Naive thymus-derived CD4-positive, alpha-beta T cell (primary cell): ENCODE measurements at places on chromosomes 2 and 18.

- no peak for DNase-seq
These were observed 75.3 kb downstream of the HRH4 start for GRCh38 chr18:24535527-24536295.

DNA sequence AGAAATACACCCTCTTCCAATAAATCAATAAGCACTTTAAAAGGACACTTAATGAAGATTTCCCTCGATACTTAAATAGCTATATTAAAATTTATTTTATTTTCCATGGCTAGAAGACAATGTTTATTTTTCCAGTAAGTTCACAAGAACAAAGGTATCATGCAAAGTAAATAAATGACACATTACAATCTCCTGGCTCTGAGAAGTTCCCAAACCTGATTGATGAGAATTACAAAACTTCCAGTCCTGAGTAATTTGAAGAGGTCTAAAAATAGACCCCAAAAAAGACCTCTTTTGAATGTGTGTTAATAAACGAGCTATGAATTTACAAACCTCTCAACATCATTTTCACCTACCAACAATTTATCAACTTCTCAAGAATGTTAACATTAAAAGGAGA is 1.5 kb upstream of the PEX13 start:
- no peak for DNase-seq

DNA sequence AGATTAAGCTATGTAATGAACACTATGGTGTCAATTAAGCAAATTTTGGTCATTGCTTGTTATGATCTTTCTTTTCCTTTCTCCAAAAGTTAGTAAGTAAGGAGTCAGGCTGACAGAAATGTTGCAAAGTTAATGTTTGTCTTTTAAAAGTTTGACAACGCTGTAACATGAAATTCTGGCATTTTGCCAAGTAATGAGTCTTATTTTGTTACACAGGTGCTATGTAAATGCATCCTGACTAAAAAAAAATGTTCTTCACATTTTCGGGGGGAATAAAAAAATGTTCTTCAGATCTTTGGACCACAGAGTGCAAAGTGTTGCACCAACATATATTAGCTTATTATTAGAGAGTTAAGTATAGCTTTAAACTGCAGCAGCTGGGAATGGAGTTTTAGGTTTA is 54.8 kb upstream of the PROKR1 start:
- no peak for DNase-seq

- no peak for DNase-seq
These were observed 8.9 kb downstream of the BIN1 start for GRCh38 chr2:127097841-127098651.

DNA sequence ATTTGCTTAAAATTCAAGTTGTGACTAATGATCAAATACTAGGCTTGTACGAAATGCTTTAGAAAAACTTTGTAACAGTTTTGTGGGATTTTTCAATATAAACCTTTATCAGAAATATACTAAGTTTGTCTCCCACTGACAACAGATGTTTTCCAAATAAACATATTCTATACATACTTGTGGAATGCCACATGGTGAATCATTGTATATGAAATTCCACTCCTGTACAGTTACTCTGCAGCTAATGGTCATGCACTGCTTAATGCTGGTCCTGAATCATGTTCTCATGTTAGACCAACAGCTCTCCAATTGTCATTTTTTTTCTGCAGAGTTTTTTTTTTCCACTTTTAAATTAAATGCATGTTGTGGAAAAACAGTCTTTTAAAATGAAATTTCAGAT is 90.1 kb downstream of the DPP4 start:
- DNase-seq, result no peak

DNA sequence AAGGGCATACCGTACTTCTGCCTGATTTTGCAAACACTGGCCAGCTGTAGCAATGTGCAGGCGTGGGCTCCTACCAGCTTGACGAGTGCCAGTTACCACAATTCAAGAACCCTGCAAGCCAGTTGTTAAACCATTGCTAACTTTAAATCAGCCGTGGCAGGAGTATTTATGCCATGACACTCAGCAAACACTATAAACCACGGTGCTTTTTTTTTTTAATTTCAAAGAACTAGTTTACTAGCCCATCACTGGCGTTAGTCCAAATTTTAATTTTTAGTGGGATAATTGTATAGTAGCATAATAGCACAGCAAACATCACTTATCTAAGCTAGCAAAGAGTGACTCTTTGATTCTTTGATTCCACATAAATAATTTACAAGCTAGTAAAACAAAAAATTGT is 111.1 kb downstream of the COL4A4 start:
- DNase-seq, result no peak

GRCh38 chr2:176613323-176613987 is 344.2 kb downstream of the MTX2 start:
- DNase-seq, result no peak

DNA sequence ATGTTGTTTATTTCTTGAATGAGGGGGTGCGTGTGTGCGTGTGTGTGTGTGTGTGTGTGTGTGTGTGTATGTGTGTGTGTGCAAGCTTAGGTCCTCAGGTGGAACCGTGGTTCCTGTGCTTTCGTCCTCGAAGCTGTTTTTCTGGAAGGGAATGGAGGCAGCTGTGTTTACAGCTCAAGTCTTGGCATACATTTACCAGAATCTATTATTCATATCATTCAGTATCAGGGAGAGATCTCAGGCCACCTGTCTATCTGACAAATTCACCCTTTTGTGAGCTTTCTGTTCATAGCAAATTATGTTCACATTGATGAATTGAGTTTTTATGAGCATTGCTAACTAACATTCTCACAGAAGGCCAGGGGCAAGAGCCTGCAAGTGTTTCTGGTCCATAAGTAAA is 550.4 kb downstream of the ARHGAP15 start:
- DNase-seq, result no peak

- no peak for DNase-seq
These were observed 137.7 kb upstream of the HDAC4 start for GRCh38 chr2:239538357-239539052.

DNA sequence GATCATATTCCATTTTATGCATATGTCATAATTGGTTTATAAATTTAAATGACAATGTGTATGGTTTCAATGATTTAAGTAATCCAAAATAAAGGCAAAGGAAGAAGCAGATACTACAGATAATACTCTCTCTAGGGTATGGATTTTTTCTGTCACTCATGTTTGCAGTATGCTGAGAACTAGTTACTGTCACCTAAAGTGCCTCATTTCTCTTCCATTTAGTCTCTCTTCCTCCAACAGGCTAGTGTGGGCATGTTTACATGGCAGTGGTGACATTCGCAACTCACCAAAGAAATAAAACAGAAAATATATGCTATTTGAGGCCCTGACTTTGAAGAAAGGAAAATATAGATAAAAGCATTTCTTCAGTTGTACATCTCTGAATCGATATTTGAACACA is 1460.4 kb upstream of the ZEB2 start:
- no peak for DNase-seq

GRCh38 chr2:177296040-177296439 is 31.5 kb upstream of the NFE2L2 start:
- peak; percentile 52 for DNase-seq

DNA sequence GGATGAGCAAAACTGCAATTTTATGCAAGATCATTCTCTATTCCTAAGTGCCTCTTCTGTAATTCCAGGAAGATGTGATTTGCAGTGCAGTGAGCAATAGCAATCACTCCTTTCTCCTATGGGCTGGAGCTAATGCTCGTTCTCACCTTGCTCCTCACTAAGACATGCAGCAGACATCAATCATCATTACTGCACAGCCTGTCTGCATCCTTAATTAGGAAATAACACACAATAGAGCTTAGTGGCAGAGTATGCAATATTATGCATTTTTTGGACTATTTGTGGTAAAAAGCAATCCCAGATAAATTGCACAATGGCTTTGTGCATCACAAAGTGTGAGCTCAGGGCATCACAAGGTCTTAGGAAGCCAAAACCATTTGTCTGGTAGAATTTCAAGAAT is 32.6 kb upstream of the RAPH1 start:
- no peak for DNase-seq

DNA sequence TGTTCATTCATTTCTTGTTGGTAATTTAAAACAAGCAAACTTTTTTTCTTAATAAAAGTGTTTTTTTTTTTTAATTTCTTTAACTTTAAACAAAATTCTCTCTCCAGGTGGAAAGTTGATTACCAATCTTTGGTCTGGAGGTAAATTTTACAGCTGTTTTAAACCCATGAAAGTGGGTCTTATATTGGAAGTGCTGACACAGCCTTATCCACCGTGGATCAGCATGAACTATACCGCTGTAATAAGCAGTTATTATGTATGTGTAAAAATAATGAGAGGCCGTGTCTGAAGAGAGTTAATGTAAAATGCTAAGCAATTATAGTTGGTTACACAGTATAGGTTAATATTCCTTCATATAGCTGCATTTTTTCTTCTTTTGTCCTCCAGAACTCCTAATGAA is 378.1 kb upstream of the ATP5MC3 start:
- DNase-seq, result no peak

- no peak for DNase-seq
These were observed 86.0 kb downstream of the DTNB start for GRCh38 chr2:25587361-25587760.

GRCh38 chr2:238645095-238645494 is 202.8 kb upstream of the TWIST2 start:
- DNase-seq, result no peak

DNA sequence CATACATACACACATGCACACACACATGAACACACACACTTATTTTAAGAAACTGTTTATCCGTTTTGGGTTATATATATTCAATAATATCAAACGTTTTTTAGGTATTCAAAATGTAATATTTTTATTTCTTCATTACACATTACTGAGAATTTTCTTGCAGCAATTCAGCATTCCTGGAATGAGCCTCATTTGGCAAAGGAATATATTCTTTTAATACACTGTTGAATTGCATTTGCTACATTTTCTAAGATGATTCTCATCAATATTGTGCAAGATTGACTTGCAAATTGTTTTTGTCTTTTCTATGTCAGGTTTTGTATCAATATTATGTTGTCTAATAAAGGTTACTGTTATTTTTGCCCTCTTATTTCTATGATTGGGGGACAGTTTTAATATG is 276.1 kb upstream of the CYP26B1 start:
- DNase-seq, result no peak

- no peak for DNase-seq
These were observed 131.4 kb upstream of the MYCN start for GRCh38 chr2:15808944-15809343.

GRCh38 chr2:149653831-149654445 is 66.4 kb upstream of the MMADHC start:
- no peak for DNase-seq

- DNase-seq, result no peak
These were observed 1322.1 kb upstream of the ZEB2 start for GRCh38 chr2:145841973-145842372.

- no peak for DNase-seq
These were observed 175.8 kb downstream of the SRBD1 start for GRCh38 chr2:45435316-45435715.

- no peak for DNase-seq
These were observed 345.6 kb downstream of the MYCN start for GRCh38 chr2:16285813-16286510.

- no peak for DNase-seq
These were observed 4.6 kb downstream of the HOXD1 start for GRCh38 chr2:176193048-176193447.

GRCh38 chr2:101149241-101150192 is 1.7 kb downstream of the TBC1D8 start:
- no peak for DNase-seq

- DNase-seq, result no peak
These were observed 382.8 kb upstream of the NXPH2 start for GRCh38 chr2:139162957-139163356.

DNA sequence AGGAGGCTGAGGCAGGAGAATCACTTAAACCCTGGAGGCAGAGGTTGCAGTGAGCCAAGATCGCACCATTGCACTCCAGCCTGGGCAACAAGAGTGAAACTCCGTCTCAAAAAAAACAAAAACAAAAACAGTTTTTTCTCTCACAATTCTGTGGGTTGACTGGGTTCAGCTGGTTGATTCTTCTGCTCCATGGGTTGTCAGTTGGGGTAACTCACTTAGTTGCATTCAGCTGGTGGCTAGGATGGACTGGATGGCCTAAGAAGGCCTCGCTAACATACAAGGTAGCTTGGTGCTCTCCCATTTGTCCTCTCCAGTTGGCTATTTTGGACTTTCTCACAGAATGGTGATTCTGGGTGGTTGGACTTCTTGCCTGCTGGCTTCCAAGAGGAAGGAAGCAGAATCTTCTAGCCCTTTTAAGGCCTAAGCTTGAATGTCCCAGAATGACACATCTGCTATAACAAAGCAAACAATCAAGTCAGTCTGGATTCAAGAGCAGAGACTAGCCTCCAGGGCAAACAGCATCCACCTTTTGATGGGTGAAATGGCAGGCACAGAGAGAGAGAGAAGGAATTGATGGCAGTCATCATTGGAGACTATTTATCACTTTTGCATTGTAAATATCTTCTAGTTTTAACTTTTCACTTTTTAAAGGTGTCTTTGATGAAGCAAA is 17.9 kb downstream of the LAMA3 start:
- DNase-seq, result no peak

DNA sequence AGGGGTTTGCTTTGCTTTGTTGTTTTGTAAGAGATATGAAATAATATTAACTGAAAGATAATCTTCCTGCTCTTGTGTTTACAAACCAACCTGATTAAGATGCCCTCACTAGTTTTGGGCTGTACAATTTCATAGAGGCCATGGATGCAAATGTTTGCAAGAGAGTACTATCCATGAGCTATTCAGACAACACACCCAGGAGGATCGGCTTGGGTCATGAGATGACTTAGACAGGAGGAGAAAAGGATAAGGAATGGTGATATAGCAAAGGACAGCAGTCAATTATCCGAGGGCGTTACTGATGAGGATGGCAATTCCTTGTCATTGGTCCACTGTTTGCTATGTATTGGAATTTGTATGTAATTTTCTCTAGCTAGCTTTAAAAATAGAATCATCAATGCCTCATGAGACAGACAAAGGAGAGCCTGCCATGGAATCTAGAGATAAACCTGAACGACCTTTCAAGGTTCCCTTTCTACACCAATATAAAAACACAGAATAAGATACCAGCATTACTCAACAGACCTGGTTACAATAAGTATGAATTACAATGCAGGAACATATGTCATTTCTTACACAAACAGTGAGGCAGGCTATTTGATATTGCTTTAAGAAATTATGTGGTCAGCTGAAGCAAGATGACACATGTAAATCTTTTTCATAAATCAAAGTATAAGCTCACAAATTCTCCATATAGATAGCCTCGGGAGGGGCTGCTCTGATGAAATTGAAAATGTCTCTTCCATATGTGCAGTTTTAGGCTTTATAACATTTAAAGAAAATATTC is 54.4 kb upstream of the SOS1 start:
- DNase-seq, result no peak

GRCh38 chr2:27007416-27008374 is 25.1 kb upstream of the TMEM214 start:
- no peak for DNase-seq

GRCh38 chr2:11016735-11017388 is 105.1 kb downstream of the KCNF1 start:
- no peak for DNase-seq
